ENCODE measurements at places on chromosomes 7 and 10.

GRCh38 chr7:44486693-44487092 is 3.8 kb downstream of the NUDCD3 start:
- no peak for DNase-seq

GRCh38 chr10:66627156-66627555 is 298.7 kb upstream of the LRRTM3 start:
- no peak for DNase-seq

DNA sequence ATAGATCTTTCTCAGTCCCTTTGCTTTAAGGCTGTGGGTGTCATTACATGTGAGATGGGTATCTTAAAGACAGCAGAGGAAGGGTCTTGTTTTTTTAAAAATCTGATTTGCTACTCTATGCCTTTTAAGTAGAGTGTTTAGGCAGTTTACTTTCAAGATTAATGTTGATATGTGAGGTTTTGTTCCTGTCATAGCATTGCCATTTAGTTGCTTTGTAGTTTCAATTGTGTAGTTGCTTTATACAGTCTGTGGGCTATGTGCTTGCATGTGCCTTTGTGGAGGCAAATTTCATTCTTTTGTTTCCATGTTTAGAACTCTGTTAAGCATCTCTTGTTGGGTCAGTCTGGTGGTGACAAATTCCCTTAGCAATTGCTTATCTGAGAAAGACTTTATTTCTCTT is 54.6 kb downstream of the ZNF783 start:
- no peak for DNase-seq

DNA sequence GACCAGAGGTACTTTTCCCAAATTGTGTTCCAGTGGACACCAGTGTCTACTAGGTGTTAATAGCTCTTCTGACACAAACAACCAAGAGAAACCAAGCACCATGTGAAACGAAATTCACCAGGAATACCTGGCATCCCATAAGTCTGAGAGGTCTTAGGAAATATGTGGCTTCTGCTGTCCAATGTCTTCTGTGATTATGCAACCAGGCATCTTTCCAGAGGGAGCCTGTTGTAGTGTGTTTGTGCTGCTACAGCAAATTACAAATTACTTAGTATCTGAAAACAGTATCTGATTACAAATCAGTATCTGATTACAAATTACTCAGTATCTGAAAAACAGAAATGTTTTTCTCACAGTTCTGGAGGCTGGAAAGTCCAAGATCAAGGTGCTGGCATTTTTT is 133.6 kb upstream of the NPVF start:
- no peak for DNase-seq

DNA sequence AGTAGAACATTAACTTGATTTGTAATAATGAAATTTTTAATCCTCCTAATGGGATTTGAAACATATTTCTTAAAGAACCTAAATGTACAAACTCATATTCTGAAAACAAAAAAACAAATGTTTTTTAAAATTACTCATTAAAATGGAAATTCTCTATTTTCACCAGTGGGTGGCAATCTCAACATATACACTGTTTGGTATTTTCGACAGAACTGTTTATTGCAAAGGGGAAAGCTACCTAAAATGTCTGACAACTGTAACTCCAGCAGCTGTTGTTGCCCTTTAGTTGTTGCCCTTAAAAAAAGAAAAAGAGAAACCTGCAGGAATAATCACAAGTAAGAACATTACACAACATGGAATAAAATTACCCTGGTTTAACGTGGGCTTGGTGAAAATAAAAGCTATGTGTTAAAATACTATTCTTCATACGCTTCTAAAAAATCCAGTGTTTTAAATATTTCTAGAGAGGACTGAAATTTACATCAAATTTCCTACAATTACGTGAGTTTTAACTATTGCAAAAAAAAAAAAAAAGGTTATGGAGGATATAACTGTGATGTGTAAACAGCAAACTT is 54.5 kb downstream of the COL1A2 start:
- DNase-seq = no peak

DNA sequence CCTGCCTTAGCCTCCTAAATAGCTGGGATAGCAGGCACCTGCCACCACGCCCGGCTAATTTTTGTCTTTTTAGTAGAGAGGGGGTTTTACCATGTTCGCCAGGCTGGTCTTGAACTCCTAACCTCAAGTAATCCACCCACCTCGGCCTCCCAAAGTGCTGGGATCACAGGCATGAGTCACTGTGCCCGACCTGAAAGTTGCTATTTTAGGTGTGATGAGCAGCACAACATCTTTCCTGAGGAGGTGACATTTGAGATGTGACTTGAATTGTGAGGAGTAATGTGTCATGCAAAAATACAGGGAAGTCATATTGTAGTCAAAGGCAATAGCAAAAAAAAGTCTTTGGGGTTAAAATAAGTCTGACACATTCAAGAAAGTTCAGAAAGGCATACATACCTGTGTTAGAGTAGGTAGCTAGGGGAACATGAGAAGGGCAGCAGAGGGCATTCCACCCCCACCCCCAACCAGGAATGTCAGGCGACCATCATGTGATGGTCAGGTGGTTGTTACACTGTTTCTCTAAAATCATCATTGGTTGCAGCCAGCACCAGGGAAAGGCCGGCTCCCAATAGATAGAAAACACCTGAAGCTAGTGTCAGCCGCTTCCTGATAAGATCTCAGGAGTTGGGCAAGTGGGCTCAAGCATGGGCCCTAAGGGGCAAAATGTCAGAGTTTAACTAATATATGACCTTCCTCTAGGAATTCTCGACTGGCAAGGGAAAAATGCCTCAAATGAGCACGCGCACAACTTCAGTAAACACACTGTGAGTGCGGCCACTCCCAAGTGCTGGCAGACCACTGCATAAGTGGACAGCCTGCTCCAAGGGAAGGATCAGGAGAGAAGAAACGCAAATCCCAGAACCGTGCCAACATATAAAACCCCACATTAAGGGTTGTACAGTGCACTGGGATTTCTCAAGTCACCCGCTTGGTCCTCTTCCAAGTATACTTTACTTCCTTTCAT is at the start of gene TACC2:
Gene TACC2, plus strand, starts transcription at position 803 of the 964 bp plus-strand sequence. CDS start 32,819 bp downstream, outside the sequence.
- no peak for DNase-seq
